ENCODE measurements at places on chromosomes 7 and 10.
A peak's percentile ranks its signal among the peaks of the same experiment; 100 is the strongest.

DNA sequence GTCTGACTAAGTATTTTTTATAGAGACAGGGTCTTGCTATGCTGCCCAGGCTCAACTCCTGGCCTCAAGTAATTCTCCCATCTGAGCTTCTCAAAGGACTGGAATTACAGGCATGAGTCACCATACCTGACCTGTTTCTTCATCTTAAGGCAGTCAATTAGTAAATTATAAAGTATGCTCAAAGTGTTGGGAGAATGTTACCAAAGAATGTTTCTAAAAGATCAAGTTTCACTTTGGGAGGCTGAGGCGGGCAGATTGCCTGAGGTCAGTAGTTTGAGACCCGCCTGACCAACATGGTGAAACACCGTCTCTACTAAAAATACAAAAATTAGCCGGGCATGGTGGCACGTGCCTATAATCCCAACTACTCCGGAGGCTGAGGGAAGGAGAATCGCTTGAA lies 117.0 kb downstream of the ALOX5 start:
- DNase-seq: no peak

DNA sequence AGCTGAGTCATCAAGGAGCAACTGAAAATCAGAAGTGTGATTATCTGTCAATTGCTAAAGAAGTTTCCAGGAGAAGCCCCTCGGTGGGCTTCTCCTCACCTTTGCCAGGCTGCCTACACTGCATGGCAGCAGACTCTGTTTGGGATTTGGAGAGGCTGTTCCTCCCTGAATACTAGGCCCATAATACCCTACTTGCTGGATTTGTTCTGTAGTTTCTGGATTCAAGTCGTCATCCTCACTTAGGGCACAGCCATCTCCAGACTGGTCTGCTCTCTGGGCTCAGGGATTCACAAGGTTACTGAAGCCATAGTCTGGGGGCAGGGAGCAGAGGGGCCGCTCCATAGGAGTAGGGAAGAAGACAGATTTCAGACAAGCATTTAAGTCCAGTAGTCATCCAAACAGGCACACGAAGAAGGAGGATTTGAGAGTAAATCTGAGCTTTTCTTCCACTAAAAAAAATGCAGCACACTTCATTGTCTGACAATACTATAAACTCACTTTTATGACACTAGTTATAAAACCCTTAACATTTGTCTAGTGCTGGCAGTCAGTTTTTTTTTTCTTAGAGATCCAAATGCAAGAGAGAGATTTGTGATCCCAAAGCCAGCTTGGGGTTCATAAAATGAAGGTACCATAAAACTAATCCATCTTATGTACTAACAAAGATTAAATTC lies 723.3 kb downstream of the GRID1 start:
- no peak for DNase-seq

DNA sequence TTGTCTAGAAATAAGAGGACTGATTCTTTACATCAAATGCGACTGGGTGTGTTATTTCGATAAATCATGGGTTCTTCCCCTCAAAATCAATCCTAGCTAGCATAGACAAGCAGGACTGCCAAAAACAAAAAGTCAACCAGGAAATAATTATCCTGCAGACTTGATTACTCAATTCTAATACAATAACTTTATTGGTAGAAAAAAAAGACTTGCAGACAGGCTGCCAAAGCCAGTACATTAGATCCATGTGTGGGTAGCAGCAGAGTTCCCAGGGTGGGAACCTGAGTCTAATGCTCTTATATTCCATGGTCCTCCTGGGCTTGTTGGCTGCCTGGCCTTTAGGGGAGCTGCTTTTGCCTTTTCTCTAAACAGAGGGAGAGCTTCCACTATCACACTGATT lies 7.8 kb downstream of the AFAP1L2 start:
- DNase-seq: no peak

- DNase-seq: peak; percentile 30
These were observed 100.4 kb upstream of the RET start for GRCh38 chr10:42976351-42977031.

DNA sequence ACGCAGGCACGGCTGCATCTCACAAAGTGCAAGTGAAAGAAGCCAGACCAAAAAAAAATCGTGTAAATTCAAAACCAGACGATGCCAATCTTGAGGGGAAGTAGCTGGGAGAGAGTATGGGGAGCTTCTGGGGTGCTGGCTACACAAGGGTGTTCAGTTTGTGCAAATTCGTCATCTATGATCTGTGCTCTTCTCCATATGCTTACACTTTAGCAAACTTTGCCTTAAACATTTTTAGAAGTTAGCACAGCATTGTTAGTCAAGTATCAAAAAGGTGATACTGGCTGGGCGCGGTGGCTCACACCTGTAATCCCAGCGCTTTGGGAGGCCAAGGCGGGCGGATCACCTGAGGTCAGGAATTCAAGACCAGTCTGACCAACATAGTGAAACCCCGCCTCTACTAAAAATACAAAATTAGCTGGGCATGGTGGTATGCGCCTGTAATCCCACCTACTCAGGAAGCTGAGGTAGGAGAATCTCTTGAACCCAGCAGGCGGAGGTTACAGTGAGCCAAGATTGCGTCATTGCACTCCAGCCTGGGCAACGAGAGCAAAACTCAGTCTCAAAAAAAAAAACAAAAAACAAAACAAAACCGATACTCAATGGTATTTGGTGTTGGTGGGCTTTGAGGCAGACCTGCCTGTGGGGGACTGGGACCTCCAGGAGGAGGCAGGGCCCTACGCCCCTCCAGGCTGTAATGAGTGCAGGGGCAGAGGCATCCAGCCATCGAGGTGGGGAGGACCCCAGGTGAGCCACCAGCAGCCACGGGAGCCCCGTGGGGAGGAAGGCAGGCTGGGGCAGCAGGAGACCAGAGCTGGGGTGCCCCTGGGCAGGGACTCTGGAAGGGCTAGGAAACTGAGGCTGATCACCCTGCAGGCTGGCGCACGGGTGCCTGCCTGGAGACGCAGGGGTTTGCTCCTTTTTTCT lies 150.0 kb downstream of the PRKAG2 start:
- no peak for DNase-seq

Data from ureter (tissue), 1 donor.